Ammon's horn (tissue), 1 donor: ENCODE measurements at places on chromosomes 5 and 9.

- no peak for DNase-seq
Observed at GRCh38 chr5:87151547-87151946, 116.1 kb upstream of the RASA1 start.

- DNase-seq, result no peak
Observed at GRCh38 chr9:137470785-137471184, 11.7 kb upstream of the NSMF start.

DNA sequence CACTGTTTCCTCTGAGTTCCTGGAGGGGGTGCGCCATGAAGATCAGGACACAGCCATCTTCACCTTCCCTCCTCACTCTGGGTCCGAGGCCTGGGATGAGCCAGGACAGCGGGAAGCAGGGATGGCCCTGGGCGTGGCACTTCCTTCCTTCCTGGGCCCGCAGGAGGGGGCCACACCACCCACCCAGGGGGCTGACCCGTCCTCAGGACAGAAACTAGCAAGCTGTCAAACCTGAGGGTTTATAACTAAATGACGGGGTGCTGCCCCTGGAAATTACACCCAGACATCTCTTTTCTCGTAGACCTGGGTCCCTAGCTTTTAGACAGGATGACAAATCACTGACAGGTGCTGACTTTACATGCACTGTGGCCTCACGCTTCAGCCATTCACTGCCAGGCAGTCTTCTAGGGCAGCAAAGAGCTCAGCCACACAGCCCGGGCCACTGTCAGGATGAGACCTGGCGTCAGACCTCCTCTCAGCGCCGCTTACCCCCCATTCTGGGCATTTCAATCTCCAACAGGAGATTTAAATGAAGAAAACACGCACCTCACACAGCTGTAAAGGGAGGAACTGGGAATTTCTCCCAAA, 8.1 kb downstream of the FCN2 start:
- DNase-seq, result no peak

GRCh38 chr5:37847978-37848425, 8.2 kb upstream of the GDNF start:
- DNase-seq, result no peak

- peak; percentile 89 for DNase-seq
Observed at GRCh38 chr9:130682421-130683121, 11.0 kb upstream of the EXOSC2 start.

DNA sequence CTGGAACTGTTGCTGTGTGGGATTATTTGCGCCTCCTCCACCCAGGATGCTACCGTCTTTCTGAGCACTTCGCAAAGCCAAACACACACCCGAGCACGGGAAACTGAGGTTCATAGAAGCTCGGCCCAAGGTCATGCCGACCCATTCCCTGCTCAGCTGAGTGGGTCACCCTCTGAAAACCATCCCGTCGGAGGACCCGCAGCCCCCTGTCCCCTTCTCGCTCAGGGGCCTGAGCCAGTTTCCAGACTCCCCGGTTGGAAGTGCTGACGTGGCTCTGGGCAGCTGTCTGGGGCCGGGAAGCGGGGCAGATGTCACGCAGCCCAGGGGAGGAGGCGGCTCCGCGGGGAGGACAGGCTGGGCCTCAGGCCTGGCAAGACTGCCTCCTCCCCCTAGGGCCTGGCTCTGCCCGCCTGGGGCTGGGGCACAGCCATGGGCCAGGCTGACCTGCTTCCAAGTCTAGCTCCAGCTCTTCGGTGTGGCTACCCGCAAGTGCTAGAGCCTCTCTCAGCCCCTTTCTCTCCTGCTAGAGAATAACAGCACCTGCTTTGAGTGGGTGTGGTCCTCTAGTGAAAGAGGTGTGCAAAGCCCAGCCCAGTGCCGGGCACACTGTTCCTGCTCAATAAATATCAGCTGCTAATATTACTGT, 9.9 kb upstream of the CXXC5 start:
- peak; percentile 90 for DNase-seq

DNA sequence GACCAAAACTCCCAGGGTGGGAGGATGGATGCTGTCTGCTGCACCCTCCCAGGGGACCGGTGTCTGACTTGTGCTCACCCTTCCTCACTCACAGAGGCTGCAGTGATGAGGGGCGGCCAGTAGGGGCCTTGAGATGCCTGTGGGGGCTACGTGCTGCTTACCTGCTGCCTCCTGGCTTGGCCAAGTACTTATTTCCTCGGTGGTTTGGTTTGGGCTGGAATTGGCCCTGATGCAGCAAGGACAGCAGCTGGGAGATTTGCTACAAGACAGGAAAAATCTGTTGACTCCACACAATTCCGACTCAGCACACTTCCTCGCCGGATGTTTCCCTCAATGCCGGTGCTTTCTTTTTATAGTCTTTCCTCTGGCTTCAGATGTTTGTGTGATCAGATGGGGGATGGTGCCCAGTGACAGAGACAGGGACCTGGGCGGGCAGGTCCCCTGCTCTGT, 6.6 kb downstream of the PCDH12 start:
- DNase-seq, result no peak

GRCh38 chr9:93012963-93013855, 45.3 kb upstream of the SUSD3 start:
- no peak for DNase-seq

DNA sequence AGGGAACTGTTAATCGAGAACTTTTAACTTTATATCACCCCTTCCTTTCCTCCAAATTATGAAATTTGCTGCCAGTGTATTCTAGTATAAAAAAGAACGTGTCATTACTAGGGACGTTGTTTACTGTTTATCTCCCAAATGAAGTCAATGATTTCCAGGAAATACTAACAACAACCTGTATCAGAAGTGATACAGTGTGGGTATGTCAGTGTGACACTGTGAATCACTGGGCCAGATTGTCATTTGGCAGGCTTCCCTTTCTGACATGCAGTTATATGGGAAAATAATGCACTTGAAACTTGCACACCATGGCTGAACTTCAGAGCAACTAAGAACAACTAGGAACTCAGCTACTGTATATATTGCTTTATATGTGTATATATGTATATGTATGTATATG, 12.6 kb downstream of the ZNF462 start:
- DNase-seq, result no peak

DNA sequence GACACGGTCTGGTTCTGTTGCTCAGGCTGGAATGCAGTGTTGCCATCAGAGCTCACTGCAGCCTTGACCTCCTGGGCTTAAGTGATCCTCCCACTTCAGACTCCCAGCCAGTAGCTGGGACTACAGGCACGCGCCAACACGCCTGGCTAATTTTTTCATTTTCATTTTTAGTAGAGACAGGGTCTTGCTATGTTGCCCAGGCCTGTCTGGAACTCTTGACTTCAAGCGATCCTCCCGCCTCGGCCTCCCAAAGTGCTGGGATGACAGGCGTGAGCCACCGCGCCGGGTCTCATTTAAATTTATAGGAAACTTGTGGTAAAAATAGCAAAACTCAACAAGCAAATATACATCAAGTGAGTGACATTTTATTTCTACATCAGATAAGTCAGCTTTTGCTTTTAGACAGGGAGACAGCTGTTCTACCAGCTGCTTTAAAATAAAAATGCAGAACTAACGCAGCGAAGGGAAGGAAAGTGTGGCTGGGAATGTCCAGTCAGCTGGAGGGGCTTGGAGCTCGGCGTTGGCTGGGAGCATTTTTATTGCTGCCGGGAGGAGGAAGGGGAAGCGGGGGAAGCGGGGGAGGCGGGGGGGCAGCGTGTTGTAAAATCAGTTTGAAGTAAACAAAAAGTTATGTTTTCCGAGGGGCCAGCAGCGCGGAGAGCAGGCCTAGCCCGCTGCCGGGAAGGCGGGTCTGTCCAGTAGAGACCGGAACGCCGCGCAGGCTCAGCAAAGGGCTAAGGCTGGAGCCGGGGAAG, 707 bp upstream of the ZFYVE16 start:
- DNase-seq, result no peak

DNA sequence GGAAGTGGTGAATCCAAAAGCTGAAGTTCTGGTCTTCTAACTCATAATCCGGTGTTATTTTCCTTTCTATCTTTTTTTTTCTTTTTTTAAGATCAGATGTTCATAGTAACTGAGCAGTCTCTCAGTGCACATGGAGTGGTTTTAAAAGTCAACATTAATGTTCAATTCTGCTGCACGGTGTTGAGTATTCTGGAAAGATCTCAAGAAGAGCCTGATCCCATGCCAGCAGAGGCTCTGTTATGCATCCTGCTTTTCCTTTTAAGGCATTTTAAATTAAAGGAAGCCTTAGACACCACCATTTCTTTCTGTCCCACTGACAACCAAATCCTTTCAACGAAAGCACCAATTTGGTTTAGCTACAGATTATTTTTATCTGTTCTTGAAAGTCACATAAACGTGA, 33.4 kb downstream of the SEMA5A start:
- no peak for DNase-seq

DNA sequence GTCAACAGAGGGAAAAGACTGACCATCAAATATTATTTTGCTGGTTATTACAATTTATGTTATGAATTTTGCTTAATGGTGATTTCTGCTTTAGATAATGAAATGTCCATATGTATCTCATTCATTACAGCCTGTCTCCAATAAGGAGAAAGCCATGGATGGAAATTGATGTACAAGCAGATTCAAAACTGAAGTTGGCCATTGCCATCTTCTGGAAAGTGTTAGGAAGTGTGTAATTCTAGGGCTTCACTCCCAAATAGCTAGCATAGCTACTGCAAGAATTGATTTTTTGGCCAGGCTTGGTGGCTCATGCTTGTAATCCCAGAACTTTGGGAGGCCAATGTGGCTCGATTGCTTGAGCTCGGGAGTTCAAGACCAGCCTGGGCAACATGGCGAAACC, 45.8 kb downstream of the DYNC2I2 start:
- no peak for DNase-seq

GRCh38 chr5:58281189-58281588, 178.7 kb downstream of the PLK2 start:
- no peak for DNase-seq

- no peak for DNase-seq
Observed at GRCh38 chr5:126066836-126067235, 356.4 kb upstream of the GRAMD2B start.

- peak; percentile 59 for DNase-seq
Observed at GRCh38 chr9:130680836-130681768, 12.5 kb upstream of the EXOSC2 start.

- DNase-seq, result peak; percentile 16
Observed at GRCh38 chr9:88183798-88184495, 45.7 kb upstream of the SPATA31C2 start.

- DNase-seq, result no peak
Observed at GRCh38 chr5:175712681-175713085, 54.8 kb downstream of the HRH2 start.

GRCh38 chr5:156802501-156802900, 47.6 kb upstream of the PPP1R2B start:
- DNase-seq, result no peak
